Right lobe of liver (tissue), 6 donors: ENCODE measurements at places on chromosomes 13 and 19.

DNA sequence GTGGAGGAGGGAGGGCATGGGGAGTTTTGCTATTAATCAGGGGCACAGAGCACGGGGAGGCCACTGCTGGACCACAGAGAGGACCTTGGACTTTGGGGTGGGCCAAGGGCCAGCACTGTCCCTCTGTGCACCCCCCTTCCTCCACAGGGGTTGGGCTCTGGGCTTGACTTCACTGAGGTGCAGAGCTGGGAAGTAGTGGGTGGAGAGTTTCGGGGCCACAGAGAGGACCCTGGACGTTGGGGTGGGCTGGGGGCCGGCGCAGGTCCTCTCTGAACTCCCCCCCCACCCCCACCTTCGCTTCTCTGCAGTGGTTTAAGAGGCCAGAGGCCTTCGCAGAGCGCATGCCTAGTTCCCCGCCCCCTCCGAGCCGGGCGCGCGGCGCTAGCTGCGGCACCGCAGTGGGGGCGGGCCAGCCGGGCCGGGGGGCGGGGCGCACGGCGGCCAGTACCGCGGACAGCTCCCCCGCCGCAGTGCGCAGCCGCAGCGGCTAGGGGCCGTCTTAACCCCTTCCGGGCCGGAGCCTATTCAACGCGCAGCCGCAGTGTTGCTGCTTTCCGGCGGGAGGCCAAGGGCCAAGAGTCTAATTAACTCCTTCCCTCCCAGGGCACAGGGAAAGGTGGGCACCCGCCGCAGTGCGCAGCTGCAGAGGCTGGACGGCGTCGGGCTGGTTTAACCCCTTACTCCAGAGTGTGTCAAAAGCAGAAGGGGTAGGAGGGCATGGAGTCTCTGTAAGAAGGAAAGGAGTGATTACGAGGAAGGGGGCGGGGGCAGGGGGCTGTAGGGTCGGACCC is 3.7 kb downstream of the KCNC3 start:
- DNase-seq, result peak; percentile 76

DNA sequence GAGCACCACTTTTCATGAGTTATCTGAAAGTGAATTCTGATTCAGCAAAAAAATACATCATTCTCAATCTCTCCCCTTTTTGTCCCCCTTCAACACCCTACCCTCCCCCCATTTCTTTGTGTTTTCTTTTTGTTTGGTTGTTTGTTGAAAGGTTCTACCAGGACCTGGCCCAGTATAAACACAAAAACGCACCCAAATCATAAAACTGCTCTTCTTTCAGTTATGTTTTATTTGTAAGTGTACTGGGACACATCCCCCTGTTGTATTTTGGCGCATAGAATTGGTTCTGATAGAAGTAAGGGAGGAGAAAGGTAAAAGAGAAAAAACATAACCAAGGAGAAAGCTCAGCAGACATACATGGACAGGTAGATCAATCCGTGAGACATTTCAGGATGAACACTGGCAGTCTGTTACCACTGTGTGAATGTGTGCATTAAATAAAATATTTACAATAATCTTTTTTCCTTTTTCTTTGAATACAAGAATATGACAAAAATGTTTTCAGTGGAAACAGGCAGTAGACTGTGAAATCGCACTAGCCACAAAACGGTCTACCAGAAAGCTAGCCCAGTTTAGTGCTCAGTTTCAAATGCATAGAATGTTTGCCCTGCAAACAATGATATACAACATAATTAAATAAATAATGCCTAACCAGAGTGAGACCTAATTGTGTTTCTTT is 4.2 kb downstream of the POU4F1 start:
- DNase-seq, result no peak

DNA sequence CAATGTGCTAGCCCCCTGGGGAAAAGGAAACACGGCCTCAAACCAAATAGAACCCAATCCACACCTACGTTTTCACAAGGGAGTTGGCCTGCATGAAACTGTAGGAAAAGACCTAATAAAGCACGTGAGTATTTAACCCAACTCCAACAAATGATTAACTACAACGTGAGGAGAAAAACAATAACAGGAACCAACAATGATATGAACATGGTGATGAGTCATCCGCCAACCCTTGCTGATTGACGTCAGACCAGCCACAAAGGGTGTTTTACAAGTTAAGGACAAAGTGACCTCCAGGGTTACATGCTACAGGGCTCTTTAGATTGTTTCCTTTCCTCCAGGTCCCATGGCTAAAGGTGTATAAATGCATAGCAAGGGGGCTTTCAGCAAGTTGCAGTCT is 460.5 kb downstream of the COG6 start:
- no peak for DNase-seq

GRCh38 chr13:43388282-43389034 is 365.1 kb downstream of the DNAJC15 start:
- no peak for DNase-seq

GRCh38 chr13:79936368-79937136 is 404.4 kb downstream of the SPRY2 start:
- DNase-seq, result no peak

DNA sequence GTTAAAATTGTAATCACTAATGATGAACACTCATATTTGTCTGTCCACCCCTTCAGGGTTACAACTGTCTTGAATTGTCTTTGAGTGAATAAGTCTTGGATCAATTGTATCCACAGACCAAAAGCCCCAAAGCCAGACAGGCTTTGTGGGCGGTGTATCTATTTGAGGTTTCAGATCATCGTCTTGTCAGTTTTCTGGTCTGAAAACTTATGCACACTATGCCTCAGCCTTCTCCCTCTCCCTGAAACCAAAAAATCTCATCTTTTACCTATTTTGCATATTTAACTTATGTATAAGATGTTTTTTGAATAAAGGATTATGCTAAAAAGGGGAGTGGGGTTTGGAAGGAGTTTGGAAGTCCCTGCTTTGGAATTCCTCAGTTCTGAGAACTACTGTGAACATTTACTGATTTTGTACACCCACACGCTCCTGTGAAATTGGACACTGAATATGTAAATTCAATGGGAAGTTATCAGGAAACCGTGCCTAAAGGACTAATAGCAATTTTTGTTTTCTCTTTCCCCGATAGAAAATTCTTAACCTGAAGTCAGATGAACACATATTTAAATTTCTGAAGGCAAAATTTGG is 52.1 kb downstream of the DPY19L3 start:
- no peak for DNase-seq

DNA sequence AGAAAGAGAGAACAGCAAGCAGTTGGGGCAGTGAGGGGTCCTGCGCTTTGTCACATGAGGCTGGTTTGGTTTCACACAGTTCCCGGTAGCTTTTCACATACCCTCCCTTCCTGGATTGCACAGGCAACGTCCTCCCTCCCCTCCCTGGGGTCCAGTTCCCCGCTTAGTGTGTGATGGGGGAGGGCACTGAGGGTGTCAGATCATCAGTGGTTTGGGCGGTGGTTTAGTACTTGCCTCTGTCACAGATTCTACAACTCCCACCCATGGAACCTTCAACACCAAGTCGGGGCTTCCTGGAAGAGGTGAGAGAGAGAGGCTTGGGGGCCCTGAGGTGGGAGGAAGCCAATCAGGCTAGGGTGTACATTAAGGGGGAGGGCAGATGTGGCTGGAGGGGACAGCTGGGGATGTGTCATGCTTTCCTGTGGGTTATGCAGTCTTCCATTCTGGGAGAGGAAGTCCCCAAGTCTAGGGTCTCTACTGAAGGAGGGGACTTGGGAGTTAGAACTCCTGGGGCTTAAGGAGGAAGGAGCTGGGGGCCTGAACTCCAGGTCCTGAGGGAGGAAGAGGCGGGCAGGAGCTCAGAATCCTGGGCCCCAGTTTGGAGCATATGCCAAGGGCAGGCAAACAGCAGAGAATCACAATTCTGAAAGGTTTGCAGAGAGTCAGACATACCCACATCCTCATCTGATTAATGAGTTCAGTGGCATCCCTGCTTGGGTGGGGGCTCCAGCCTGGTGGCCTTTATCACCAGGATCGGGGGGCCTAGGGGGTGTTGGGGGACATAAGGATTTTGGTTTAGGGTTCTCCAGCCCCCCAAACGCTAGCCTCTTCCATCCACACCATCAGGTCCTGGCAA is at the start of gene NKG7:
Gene NKG7 (minus strand): TSS at position 6 of the 856 bp plus-strand sequence. CDS start 119 bp downstream, outside the sequence.
- DNase-seq, result peak; percentile 55

GRCh38 chr13:110129076-110129475 is 177.9 kb downstream of the COL4A1 start:
- no peak for DNase-seq

GRCh38 chr13:98746968-98747367 is 5.5 kb downstream of the SLC15A1 start:
- DNase-seq, result peak; percentile 67

DNA sequence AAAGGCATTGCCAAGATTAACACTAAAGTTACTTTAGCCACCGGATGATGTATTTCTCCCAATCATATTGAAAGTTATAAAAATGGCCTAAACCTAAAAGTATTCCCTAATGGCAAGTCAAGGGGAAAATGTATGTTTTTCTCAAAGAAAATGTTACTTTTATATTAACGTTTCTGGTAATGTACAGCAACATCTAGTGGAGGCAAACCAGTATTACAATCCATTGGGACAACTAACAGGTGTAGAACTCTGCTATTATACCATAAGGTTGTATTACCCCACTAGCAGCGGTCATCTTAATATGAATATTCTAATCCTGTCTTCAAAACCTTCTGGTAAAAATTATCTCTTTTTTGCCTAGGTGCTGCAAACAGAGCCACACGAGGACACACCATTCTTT is 69.2 kb downstream of the ZNF100 start:
- no peak for DNase-seq

GRCh38 chr19:10699650-10700335 is 1.4 kb upstream of the QTRT1 start:
- no peak for DNase-seq

DNA sequence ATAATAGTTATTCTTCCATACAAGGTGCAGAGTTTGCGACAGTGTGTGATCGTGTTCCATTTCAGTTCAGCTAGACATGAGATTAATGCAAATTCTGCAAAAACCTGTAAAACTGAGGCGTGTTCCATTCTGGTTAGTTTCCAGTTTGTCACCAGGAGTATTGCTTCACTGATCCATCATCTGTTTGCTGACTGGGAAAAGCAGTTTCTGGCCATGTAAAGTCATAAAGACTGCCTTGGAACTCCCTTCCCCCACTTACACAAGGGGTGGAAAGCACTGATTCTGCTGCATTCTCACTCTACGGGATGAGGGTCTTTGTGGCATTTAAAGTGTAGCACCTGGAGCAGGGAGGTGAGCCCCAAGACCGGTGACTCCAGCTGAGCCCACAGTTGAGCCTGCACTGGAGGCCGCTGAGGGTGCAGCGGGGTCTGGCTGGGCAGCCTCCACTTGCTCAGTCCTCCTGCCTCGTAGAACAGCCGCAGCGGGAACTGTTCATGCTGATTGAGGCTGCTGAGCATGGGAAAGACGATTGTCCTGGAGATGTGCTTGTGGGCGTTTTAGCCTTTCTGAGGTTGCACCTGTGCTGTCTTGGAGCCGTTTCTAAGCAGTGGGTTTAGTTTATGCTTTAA is 2.0 kb downstream of the ZNF57 start:
- DNase-seq, result no peak

- DNase-seq, result no peak
Measured at GRCh38 chr13:51607165-51607564, 22.9 kb downstream of the WDFY2 start.

GRCh38 chr19:11530432-11530831 is 1.5 kb upstream of the ECSIT start:
- DNase-seq, result peak; percentile 88

DNA sequence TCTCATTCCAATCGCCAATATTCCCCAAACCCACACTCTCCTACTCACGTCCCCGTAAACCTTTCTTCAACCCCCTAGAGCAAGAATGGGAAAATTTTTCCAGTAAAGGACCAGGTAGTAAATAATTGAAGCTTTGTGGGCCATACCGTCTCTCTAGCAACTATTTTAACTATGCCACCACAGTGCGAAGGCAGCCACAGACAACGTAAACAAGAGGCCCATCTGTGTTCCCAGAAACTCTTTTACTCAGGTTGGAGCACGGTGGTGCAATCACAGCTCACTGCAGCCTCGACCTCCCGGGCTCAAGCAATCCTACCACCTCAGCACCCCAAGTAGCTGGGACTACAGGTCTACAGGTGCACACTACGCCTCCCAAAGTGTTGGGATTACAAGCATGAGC is 3.0 kb downstream of the DPRX start:
- DNase-seq, result no peak

DNA sequence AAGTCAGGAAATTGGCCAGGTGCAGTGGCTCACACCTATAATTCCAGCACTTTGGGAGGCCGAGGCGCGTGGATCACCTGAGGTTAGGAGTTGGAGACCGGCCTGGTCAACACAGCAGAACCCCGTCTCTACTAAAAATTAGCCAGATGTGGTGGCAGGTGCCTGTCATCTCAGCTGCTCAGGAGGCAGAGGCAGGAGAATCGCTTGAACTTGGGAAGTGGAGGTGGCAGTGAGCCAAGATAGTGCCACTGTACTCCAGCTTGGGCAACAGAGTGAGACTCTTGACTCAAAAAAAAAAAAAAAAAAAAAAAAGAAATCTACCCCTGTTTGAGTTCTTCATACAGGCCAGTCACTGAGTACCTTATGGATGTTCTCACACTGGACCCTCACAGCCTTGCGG is 42.0 kb downstream of the SLC15A1 start:
- no peak for DNase-seq

DNA sequence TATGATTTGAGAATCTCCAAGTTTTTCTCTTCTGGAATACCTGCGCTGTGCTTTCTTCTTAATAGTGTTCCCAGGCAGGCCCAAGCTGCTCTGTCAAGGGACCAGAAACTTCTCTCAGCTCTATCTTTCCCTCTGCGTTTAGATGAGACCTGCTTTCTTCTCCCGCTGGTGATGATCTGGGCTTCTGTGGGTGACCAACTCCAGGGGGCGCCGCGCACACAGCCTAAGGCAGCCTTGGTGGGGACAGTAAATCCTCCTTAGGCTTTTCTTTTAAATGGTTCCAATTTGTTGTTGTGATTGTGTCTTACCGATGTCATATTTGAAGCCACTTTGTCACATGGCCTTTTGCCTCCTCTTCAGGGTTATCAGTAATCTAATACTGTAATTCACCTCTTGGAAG is 439.4 kb upstream of the KLF12 start:
- DNase-seq, result no peak

- no peak for DNase-seq
Measured at GRCh38 chr13:60169239-60170031, 5.7 kb upstream of the DIAPH3 start.

DNA sequence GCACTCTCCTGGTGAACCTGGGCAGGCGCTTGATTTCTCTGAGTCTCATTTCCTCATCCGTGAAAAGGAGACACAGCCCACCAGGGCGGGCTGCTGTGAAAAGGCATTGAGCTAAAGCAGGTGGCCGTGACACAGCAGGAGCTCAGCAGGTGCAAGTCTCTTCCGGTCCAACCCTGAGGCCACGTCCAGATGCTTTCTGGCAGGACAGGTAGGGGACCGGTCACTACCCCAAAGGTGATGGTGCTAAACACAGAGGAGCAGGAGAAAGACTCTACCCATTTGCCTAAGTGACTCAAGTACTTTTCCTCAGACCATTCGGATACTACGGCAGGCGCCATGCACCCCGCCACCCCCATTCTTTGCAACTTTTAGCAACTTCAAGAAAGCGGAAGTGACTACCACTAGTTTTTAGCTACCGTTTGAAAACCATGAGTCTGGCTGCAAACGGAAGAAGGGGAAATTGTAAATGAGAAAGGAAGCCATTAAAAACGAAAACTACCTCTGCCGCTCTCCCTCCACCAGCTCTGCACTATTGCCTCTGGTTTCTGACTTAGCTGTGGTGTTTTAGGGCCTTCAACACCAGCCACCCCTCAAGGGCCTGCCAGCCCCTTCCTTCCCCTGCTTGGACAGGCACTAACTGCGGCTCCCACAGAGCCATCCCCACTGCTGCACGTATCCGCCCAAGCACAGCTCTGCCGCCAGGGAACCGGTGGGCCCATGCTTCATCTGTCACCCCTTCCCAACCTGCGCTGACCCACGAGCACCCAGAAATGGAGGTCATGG is 4.8 kb downstream of the PPP6R1 start:
- no peak for DNase-seq
